LoVo (cell line): ENCODE measurements at places on chromosomes 13 and 19.
A peak's percentile ranks its signal among the peaks of the same experiment; 100 is the strongest.

DNA sequence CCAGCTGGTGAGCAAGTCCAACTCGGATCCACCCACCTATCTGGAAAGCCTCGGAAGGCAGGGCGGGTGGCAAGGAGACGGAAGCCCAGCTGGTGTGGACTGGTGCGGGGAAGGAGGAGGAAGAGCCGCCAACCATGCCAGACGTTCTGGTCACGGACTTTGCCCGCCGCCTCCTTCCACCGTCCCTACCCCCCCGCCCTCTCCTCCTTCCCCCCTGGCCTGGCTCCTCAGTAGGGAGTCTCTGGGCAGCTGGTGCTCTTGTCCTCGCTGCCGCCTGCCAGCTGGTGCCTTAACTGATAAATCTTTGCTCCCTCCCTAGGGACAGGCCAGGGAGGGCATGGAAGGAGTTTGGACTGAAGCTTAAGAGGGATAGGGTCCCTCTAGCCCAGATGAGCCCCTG is 4.8 kb downstream of the SYNGR4 start:
- no peak for DNase-seq

- no peak for DNase-seq
Observed at GRCh38 chr13:50450279-50450678, 393.2 kb downstream of the DLEU7 start.

DNA sequence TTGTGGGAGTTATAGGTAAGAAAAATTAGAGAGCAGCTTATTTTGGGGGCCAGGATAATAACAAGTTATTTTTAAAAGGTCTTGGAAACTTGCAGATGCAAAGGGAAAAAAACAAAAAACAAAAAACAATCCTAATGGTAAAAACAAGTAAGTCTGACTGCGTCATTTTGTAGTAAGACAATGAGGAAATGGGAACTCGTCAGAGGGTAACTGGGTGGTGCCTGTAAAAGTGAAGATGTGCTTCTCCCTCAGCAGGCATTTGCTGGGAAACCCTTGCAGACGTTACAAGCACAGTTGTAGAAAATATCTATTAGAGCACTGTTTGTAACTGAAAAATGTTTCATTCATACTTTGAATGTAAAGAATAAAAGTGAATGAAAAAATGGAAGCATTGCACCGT is 2.2 kb upstream of the TNFSF13B start:
- DNase-seq, result no peak

- no peak for DNase-seq
Observed at GRCh38 chr13:97352815-97353214, 81.2 kb upstream of the RAP2A start.

DNA sequence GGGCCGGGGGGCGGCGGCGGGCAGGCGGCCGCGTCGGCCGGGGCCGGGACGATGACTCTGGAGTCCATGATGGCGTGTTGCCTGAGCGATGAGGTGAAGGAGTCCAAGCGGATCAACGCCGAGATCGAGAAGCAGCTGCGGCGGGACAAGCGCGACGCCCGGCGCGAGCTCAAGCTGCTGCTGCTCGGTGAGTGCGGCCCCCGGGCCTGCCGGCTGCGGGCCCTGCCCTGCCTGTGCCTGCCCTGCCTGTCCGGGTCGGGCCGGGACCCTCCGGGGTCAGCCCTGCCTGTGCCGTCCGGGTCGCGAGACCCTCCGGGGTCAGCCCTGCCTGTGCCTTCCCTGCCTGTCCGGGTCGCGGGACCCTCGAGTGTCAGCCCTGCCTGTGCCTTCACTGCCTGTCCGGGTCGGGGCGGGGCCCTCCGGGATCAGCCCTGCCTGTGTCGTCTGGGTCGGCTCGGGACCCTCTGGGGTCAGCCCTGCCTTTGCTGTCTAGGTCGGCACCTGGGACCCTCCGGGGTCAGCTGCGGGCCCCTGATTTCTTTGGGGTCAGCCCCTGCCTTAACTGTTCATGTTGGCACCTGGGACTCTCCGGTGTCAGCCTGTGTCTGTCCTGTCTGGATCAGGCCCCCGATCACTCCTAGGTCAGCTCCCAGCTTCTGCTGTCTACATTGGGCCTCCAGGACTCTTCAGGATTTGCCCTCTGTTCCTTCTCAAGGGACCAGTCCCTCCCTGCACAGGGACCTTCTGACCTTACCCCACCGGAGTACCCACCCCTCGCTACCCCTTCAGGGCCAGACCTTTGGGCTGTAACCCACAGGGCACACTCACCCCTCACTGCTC is 659 bp downstream of the GNA11 start:
- no peak for DNase-seq

DNA sequence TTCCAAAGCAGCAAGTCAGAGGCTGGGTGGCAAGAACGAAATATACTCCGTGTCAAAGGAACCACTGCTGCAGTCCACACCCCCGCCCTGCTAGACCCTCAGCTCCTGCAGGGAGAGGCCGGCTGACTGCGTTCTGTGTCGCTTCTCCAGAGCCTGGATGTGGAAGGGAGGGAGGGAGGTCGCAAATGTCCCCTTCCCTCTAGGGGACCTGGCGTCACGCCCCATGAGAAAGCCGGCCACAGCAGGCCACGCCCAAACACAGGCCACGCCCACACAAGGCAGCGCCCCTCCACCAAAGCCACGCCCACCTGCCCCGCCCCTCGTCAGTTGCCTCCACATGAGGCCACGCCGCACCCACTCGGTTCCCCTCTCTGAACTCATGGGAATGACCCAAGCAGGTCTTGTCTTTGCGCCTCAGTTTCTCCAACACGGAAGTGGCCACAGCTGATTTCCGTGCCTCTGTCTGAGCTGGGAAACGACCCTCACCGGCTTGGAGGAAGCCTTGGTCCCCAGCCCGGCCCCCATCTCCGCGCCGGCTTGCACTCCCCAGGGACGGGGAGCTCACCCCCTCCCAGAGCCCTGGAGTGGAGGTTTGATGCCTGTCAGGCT is 38.4 kb upstream of the TCF3 start:
- peak; percentile 60 for DNase-seq

GRCh38 chr13:39406688-39407087 is 196.3 kb downstream of the LHFPL6 start:
- DNase-seq, result no peak

GRCh38 chr19:33962161-33962560 is 165.5 kb downstream of the KCTD15 start:
- no peak for DNase-seq

- DNase-seq, result no peak
Observed at GRCh38 chr13:64333888-64334287, 2896.2 kb downstream of the PCDH9 start.

DNA sequence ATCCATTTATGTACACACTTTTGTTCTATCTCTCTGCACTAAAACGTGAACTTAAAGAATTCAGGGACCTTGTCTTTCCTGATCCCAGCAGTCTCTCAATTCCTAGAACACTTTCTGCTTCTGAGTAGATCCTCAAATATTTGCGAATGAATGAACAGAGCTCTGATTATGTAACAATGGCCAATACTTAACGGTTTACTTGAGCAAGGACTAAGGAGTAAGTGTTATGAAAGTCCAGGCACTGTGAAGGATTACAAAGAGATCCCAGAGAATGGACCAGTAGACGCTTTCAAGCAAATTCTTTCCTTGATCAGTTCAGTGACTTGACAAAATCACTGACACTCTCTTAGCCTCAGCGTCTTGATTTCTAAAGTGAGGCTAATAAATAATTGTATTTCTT is 514.5 kb upstream of the KLHL1 start:
- DNase-seq, result no peak

GRCh38 chr19:38543807-38544568 is 73.8 kb downstream of the MAP4K1 start:
- peak; percentile 75 for DNase-seq

- no peak for DNase-seq
Observed at GRCh38 chr13:32791545-32792172, 205.4 kb downstream of the PDS5B start.

GRCh38 chr13:40047322-40047771 is 391.9 kb downstream of the COG6 start:
- no peak for DNase-seq

GRCh38 chr19:38952395-38953165 is 21.8 kb downstream of the MRPS12 start:
- peak; percentile 52 for DNase-seq

GRCh38 chr13:53124623-53125022 is 96.0 kb downstream of the OLFM4 start:
- DNase-seq, result no peak

- no peak for DNase-seq
Observed at GRCh38 chr13:52169839-52170238, 10.4 kb upstream of the NEK3 start.

DNA sequence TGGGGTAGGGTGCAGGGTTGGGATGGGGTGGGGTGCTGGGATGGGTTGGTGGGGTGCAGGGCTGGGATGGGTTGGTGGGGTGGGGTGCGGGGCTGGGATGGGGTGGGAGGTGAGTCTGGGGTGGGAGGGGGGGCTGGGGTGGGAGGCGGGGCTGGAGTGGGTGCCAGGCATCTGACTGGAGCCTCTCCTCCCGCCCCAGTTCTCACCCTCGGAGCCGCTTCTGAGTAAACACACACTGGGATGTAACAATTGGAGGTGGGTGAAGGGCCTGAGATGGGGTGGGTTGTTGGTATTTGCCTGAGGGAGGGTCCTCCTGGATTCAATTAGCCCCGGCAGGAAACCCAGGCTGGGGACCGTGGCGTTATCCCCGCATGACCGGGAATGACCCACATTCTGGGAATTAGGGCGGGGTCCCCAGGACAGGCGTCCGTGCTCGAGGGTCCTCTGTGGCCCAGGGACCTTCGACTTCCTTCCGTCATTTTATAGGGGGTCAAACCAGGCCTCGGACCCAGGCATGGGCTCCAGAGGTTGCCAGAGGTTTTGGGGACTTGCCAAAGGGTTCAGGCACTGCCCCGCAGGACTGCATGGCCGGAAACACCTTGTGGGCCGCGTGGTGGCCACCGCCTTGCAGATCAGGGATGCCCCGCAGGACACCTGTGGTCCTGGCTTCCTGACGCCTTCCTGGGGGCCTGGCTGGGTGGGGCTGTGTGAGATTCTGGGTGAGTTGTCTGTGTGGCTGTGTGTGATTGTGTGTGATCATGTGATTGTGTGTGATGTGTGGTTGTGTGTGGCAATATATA is 1.4 kb downstream of the TMPRSS9 start:
- no peak for DNase-seq

DNA sequence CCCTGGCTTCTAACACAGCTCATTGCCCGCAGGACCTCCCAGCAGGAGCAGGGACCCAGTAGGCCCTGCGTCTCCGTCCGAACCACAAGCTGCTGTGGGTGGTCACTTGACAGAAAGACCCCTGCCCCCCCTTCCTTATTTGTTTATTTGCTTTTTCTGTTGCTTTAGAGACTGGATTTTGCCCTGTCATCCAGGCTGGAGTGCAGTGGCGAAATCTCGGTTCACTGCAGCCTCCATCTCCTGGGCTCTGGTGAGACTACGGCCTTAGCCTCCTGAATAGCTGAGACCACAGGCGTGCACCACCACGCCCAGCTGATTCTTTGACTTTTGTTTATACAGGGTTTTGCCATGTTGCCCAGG is 7.6 kb upstream of the PTBP1 start:
- DNase-seq, result no peak

- DNase-seq, result no peak
Observed at GRCh38 chr19:17726136-17726741, 7.0 kb downstream of the MAP1S start.

- DNase-seq, result no peak
Observed at GRCh38 chr19:29529646-29530539, 4.1 kb downstream of the VSTM2B start.

- DNase-seq, result peak; percentile 78
Observed at GRCh38 chr13:40540328-40541044, 126.0 kb downstream of the FOXO1 start.

DNA sequence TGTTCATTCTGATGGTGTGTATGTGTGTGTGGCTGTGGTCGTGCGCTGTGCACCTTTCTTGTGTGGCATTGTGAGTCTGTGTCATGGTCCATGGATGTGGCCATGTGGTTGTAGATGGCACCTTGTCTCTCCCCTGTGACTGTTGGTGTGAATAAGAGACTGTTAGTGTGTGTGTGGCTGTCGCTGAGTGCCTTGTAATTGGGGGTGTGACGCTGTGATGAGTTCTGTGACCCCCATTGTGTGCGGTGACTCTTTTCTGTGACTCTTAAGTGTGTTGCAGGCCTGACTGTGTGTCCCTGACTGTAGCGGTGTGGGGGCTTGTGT is 804 bp downstream of the PLPPR2 start:
- DNase-seq, result no peak

- peak; percentile 26 for DNase-seq
Observed at GRCh38 chr19:49362048-49362928, at the start of gene TEAD2. TSS of gene TEAD2 (minus strand) at chr19:49362416. CDS start at chr19:49360075, 2,341 bp downstream.

DNA sequence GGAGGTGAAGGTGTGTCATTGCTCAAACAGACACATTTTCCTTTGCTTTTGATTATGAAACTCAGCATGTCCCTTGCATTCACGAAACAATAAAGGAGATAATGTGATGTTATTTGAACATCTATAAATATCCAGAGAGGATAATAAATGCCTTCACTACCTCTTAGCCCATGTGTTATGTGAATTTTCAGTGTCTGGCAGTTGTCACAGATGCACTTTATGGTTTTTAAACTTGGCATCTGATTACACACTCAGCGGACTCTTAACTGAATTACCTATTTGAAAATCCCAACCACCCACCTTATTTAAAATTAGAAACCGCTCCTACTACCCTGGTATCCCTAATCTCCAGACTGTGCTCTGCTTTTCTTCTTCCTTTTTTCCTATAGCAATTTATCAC is 254.2 kb downstream of the COG6 start:
- no peak for DNase-seq

DNA sequence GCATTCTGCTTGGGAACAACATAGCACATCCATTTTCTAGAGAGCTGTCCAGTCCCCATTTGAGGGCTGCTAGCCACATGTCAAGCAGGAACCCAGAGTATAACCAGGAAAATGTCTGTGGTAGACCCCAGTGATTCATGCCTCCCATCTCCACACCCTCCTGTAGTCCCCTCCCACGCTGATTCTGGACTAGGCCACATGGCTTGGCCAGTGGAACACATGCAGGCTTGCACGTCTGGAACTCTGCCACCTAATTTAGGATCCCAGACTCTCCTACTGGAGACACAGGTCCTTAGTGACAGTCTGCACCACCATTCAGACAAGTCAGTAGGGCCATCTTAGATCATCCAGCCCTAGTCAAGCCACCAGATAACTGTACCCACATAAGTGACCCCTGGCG is 149.8 kb downstream of the ZIC5 start:
- DNase-seq, result no peak

DNA sequence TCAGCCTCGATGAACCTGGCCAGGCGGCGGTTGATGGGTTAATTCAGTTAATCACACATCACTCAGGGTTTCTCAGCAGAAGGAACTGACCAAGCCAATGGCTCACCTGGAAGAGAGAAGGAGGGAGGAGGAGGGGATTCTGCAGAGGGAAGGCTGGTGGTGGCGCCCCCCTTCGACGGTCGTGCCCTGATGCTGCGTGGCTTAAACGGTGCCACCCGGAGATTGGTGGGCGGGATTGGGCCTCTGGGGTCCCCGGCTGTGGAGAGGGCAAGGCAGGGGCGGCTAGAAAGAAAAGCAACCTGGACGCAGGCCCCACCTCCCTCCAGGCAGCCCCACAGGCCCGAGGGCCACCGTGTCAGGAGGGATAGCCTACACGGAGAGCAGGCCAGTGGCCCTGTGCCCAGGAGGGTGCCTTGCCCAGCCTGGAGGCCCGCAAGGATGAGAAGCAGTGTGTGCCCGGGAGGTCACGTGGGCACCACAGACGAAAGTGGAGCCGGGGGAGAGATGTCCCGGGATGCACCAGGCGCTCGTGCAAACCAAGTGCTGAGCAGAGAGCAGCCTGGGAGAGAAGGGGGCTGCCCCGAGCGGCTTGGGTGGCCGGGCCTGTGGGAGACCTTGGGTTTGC is 16.0 kb downstream of the CSNK1G2 start:
- DNase-seq, result no peak
